ENCODE measurements at places on chromosomes 5 and 9.

DNA sequence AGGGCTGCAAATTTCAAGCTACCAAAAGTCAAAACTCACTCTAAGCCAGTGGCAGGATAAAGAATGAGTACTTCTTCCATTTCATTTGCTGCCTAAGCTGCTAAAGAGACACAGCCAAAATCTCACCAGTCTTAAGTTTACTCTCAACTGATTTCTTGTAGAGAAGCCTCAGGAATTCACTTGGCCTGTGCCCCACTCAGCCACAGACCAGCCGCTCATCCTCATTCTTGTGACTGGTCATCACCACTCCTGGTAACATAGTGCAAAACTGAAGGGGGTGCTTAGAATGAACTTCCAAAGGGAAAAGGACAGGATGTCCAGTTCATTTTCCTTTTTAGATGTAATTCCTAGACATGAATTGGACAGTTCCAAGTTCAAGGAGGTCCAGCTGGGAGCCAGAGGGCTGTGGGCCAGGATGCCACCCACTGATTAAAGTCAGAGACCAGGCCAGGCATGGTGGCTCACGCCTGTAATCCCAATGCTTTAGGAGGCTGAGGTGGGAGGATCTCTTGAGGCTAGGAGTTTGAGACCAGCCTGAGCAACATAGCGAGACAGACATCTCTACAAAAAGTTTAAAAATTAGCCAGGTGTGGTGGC is 72.7 kb upstream of the RANBP3L start:
- no peak for DNase-seq

DNA sequence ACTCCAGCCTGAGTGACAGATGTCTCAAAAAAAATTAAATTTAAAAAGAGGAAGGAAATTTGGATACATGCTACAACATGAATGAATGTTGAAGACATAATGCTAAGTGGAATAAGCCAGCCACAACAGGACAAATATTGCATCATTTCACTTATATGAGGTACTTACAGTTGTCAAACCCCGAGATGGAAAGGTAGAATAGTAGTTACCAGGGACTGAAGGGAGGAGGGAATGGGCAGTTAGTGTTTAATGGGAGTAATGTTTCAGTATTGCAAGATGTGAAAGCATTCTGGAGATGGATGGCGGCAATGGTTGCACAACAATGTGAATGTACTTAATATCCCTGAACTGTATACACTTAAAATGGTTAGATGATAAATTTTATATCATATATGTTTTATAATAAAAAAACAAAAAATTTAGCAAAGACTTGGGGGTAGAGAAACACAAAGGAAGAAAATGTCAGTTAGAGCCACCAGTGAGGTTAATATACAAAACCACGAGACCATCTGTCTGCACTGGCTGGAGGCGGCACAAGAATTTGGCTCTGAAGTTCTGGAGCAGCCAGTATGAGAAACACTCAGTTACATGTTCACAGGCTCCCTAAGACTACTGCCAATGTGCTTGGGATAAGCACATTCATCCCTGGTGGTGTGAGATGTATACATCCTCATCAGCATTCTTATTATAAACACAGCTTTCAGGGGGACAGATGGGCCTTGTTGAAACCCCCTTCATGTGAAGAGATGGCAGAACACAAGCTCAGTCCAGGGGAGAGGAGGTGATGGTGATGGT is 37.0 kb upstream of the RPS23 start:
- no peak for DNase-seq

GRCh38 chr5:153043886-153044285 is 446.6 kb upstream of the GRIA1 start:
- DNase-seq = no peak

DNA sequence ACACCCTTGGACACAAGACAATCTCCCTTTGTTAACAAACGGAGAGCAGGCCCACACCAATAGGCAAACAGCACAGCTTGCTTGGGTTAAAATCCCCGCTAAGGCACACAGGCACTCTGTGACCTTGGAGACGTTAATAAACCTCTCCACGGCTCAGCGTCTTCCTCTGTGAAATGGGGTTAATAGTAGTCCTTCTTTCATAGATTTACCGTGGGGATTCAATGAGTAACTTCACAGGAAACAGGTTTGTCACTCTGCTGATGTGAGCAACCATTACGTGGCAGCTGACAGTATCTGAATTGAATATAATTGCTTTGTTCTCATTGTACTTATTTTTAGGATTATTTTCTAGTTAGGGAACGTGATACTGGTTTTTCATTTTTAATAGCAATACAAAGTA is 65.2 kb upstream of the ADRA1B start:
- DNase-seq = no peak

GRCh38 chr9:26669701-26670670 is 222.6 kb downstream of the CAAP1 start:
- no peak for DNase-seq

DNA sequence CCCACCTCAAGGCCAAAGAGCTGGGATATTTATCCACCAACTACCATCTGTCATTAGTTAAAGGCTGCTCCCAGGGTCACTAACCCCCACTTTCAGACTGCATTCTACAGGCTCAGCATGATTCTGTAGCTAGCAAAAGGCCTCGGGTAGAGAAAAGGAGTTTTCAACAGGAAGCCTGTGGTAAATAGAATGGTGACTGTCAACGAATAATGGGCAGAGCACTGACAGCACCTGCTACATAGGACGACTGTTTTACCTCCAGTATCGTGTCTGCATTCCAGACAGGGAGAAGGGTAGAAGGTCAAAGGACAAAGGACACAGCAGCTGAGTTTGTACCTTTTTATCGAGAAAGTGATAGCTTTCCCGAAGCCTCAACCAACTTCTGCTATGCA is 20.3 kb downstream of the MFAP3 start:
- DNase-seq = no peak

Data from stimulated activated CD8-positive, alpha-beta memory T cell treated with anti-CD3 and anti-CD28 coated beads, Interleukin-15, amount 100 ng/mL, for 4 hours (primary cell).